ENCODE measurements at places on chromosomes 7 and 10.
A peak's percentile ranks its signal among the peaks of the same experiment; 100 is the strongest.

- H3K4me3 ChIP-seq = no peak overlapping the region
- H3K4me1 ChIP-seq = no peaks in the 10 kb centered on the region
- H3K27me3 ChIP-seq = no peaks in the 10 kb centered on the region
- no peak for DNase-seq
- no peak overlapping the region for H3K27ac ChIP-seq
Observed at GRCh38 chr10:119613741-119614140, 17.0 kb upstream of the TIAL1 start.

GRCh38 chr7:10804770-10805169 lies 168.9 kb upstream of the PHF14 start:
- DNase-seq = no peak
- H3K4me1 ChIP-seq = no peaks in the 10 kb centered on the region
- H3K4me3 ChIP-seq = no peak overlapping the region

DNA sequence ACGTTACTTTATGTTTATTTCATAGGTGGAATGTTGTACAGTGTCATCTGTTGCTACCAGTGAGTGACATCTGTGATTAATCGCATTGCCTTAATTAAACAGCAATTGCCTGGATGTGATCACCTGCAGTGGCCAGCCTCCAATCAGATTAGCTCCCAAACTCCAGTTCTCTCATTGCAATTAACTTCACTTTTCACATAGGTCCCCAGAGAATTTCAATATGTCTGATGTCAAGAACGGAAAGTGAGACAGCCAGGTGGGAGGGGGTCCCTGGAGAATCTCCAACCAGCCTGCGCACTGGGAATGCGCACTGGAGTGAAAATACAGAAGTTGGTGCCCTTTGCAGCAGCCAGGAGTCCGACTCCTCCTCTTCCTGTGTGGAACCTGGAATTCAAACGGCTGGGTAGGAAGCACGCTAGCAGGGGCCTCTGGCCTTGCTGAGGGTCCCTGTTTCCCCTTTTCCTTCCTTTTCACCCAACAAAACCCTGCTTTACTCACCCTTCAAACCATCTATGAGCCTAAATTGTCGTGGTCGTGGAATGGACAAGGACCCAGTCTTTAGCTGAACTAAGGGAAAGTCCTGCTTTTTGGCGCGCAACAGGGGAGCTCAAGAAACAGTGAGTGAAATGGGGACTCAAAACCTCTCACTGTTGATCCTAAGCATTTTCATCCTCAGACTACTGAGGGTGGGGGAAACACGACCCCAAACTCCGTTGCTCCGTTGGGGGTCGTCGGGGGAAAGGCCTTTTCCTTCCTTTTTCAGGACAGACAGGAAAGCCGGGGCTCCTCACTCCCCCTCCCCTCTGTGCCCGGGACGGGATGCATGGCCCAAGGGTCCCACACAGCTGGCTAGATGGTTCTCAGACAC lies 1355.5 kb upstream of the LRRTM3 start:
- no peaks in the 10 kb centered on the region for H3K27me3 ChIP-seq
- no peaks in the 10 kb centered on the region for H3K4me1 ChIP-seq
- H3K27ac ChIP-seq = no peak overlapping the region
- H3K4me3 ChIP-seq = peak overlapping the region; percentile 1

- no peak overlapping the region for H3K27ac ChIP-seq
- H3K4me3 ChIP-seq = no peak overlapping the region
- DNase-seq = no peak
- no peaks in the 10 kb centered on the region for H3K36me3 ChIP-seq
Observed at GRCh38 chr10:34575882-34576281, 239.2 kb downstream of the PARD3 start.

DNA sequence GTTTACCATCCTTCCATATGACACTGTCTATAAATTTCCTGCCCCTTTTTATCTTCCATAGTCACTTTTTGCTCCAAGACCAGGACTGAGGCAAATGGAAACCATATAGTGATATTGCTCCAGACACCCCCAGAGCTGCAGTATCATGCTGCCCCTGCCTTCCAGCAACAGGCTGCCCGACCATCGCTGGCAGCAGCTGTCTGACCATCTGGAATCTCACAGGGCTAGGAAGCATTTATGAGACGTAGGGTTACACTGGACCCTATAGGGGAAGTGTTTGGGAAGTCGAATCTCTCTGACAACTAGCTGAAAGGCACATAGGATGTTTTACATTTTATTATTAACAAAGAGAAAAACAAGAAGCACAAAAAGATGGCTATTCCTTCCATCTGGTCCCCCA lies 19.4 kb downstream of the ENO4 start:
- no peak overlapping the region for H3K4me3 ChIP-seq
- no peaks in the 10 kb centered on the region for H3K4me1 ChIP-seq
- no peak for DNase-seq
- no peaks in the 10 kb centered on the region for H3K27me3 ChIP-seq
- H3K36me3 ChIP-seq = no peaks in the 10 kb centered on the region
- H3K27ac ChIP-seq = no peak overlapping the region

GRCh38 chr10:110649347-110650264 lies 5.5 kb downstream of the RBM20 start:
- no peaks in the 10 kb centered on the region for H3K36me3 ChIP-seq
- no peaks in the 10 kb centered on the region for H3K4me1 ChIP-seq
- H3K4me3 ChIP-seq = no peak overlapping the region
- H3K27me3 ChIP-seq = no peaks in the 10 kb centered on the region
- DNase-seq = no peak
